ENCODE measurements at places on chromosomes 3 and 15. TPM values are rescaled to one million over a fixed set of nuclear protein-coding genes. Genes with fewer than 3 reads are reported as not detected.

The MFSD1 gene
- 21.2 TPM for total RNA-seq

The OIP5 gene
- total RNA-seq: 15.6 TPM

The MOBP gene
- total RNA-seq: not detected

DNA sequence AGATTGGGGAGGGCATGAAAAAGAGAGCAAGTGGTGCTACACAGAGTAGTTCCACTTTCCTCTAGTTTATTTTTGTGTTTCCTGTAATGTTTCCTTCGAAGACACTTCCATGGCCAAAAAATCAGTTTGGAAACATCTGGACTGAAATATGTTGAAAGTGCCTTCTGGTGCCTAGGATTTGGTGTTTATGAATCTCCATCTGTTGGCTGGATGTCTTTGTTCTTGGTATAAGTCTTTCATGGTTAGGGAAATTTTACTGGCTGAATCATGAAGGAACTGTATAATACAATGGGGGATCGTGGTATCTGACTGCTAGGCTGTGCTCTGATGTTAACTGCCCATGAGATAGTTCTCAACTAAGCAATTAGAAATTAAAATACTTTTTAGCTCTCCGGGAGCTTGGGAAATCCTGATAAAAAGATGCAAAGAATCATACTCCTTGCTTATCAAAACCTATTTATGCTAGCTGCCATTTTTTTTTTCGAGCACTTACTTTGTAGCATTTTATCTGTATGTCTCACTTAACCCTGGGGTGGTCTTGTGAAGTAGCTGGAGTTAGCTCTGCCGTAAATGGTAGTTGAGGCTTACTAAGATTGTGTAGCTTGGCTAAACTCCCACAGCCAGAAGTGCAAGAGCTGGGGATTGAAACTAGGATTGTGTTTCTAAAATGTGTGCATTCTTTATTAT lies 21.9 kb downstream of the AKAP13 start:
- H3K4me1 ChIP-seq: peaks cover 56% of the 10 kb centered on the region
- DNase-seq: no peak
- no peaks in the 10 kb centered on the region for H3K27me3 ChIP-seq

DNA sequence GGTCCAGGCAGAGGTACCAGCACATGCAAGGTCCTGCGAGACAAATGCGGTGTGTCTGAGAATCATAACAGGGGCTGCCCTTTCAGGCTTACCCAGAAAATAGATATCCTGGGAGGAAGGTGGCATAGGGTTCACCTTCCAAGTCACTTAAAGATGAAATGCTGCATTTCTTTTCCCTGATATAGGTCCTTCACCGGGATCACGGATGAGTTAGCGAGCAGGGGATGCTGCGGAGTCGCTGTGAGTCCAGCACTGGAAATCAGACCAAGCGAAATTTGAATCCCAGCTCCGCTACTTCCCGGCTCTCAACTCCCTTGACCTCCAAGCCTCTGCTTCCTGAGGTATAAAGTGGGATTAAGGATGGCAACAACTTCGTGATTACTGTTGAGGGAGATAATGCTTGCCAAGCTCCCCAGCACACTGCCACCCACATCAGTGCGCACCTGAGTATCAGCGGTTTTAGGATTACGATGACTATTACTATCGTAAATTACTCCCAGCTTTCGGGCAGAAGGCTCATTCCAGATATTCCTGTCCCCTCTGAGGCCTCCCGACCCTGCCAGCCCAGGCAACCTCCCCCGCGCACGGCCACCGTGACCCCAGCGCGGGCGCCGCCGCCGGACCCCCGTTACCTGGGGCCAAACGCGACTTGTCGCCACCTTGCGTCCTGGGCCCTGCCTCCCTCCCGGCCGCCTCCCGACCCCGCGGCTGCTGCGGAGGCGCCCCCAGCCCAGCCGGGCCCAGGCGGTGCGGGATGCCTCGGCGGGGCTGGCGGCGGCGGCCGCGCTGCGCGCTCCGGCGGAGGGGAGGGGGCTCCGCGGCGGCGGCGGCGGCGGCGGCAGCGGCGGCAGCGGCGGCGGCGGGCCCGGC lies 589 bp upstream of the GPR27 start:
- peak overlapping the region; percentile 63 for H3K4me3 ChIP-seq
- H3K36me3 ChIP-seq: no peaks in the 10 kb centered on the region
- no peak for DNase-seq
- peaks cover 68% of the 10 kb centered on the region for H3K27me3 ChIP-seq

DNA sequence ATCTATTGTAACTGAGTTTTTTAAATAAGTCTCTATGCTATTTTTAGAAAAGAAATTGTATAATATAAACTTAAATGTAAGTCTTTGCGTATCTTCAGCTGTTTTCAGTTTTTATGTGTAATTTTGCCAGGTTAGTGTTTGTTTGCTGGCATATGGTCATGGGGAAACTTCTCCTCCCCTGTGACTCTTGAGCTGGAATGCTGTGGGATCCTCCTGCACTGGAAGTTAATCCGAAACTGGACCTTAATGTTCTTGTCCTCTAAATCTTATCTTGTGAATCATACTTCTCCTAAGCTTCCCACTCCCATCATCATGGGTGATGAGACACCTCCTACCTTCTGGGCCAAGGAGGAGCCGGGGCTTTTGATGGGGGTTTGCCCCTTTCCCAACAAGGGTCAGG lies 52.4 kb upstream of the CHST2 start:
- no peaks in the 10 kb centered on the region for H3K27me3 ChIP-seq
- no peaks in the 10 kb centered on the region for H3K4me1 ChIP-seq
- no peak for DNase-seq
- H3K4me3 ChIP-seq: no peak overlapping the region

Measured in activated T-helper 1 cell treated with anti-CD3 and anti-CD28 coated beads, Interleukin-12 subunit alpha, Interleukin-12 subunit beta, Interleukin-2, Interleukin-4 antibody, amounts not matched to agents 30 ng/mL and 10 ng/mL and 1 ng/mL, durations not matched to agents 14 hours and 24 hours and 36 hours (primary cell).